ENCODE measurements at places on chromosomes 1 and 21.

GRCh38 chr1:114551400-114551799 lies 30.0 kb downstream of the BCAS2 start:
- DNase-seq, result no peak

DNA sequence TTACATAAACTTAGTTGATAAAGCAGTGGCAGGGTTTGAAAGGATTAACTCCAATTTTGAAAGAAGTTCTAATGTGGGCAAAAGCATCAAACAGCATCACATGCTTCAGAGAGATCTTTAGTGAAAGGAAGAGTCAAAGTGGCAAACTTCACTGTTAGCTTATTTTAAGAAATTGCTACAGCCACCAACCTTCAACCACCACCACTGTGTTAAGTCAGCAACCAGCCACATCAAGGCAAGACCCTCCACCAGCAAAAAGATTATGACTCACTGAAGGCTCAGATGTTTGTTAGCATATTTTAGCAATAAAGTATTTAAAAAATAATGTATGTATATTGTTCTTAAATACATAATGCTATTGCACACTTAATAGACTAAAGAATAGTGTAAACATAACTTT lies 21.3 kb upstream of the MAGI3 start:
- no peak for DNase-seq

GRCh38 chr1:12369258-12369657 lies 139.4 kb downstream of the VPS13D start:
- DNase-seq, result no peak

DNA sequence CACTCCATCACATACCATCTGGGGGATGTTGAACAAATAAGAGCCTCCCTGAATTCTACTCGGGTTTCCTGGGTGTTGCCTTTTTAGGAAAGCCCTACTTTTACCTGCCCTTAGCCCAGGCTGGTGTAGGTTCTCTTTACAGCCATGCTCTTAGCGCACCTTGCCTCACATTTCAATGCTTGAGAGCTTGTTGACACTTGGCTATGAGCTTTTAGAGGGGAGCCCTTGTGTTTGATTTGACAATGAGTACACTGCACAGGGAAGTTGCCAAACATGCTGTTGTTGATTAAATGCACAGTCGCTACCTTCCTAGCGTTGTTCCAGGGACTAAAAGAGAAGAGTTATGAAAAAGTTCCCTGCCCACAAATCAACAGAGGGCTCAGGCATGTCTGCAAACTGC lies 103.8 kb downstream of the TRABD2B start:
- DNase-seq, result no peak

GRCh38 chr1:14658642-14659041 lies 60.2 kb downstream of the KAZN start:
- no peak for DNase-seq

- DNase-seq, result no peak
These were observed 13.7 kb upstream of the PDE9A start for GRCh38 chr21:42639646-42640152.

- no peak for DNase-seq
These were observed 42.6 kb upstream of the RALGPS2 start for GRCh38 chr1:178682429-178682828.

- DNase-seq, result no peak
These were observed 66.2 kb upstream of the RNPC3 start for GRCh38 chr1:103459346-103459745.

- DNase-seq, result no peak
These were observed 42.8 kb downstream of the CNN3 start for GRCh38 chr1:94884106-94884505.

GRCh38 chr1:91171898-91172297 lies 150.1 kb upstream of the ZNF644 start:
- DNase-seq, result no peak

DNA sequence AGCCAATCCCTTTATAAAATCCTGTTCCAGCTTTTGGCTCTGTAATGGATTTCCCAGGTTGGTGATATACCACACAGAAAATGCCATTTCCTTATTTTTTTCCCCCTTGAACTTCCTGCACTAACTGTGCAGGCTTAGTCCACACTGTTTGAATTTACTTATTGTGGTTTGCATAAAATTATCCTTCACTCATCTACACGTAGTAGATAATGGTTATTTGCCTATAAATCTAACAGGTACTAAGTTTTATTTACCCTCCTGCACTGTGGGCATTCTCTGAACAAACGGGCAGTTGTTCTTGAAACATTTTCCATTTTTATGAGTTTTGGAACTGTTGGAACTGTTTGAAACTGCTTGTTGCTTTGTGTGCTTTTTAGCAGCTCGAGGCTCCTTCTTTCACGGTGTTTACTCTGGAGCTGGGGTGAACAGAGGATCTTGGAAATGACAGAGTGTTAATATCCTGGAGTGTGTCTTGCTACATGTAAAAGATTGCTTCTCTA lies 23.0 kb upstream of the KIFAP3 start:
- DNase-seq, result no peak

GRCh38 chr1:234040446-234041317 lies 136.2 kb downstream of the SLC35F3 start:
- no peak for DNase-seq

GRCh38 chr1:89104147-89104546 lies 21.8 kb downstream of the GBP2 start:
- DNase-seq, result no peak

DNA sequence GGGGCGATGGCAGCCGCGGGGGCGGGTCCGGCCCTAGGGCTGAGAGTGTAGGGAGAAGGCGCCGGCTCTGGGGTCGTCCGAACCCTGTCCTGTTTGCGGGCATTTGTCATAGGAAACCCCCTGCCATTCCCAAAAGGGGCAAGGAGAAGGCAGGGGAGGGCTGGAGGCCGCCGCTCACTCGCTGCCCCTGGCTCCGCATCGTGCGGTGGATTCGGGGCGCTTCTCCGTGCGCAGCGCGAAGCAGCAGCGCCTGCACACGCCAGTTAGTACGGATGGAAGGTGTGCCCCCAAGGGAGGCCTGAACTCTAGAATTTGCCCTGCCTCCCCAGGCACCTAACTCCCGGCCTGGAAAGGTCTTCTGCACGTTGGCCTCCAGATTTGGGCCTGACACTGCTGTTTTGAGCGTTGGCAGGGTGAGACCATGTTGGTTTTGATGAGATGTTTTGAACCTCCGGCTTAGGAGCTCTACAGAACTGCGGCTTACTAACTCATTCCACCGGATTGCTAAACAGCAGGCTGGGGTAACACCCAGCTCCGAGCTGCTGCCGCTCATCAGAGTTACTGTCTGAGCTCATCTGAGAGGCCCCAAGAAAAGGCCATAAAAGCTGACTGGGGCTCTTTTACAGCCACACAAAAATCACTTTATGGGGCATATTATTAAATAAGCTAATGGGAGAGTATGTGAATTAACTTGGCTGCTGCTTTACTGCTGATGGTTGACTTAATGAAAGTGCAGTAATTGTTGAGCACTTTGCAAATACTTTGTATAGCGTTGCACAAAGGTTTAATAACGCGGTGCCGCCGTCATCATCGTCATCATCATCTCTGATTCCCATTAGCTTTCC lies 987 bp downstream of the GPR137B start:
- DNase-seq, result no peak

- no peak for DNase-seq
These were observed 2.5 kb downstream of the CSDE1 start for GRCh38 chr1:114755006-114755931.

- no peak for DNase-seq
These were observed 2.6 kb downstream of the GJC2 start for GRCh38 chr1:228152097-228152917.

DNA sequence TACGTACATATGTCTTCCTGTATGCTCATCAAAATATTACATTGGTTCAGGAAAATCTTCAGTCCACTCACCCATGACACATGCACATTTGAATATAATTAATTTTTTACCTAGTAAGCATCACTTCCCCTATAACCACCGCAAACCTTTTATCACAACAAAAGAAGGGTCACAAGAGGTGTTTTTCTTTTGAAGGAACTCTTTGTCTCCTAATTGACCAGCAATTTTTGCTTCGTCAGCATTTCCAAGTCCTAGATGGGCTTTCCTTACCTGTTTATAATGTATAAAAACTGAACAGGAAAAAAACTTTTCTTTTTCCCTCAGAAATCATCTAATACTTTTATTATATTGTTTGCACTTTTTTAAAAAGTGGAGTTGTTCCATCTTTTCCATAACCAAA lies 631.3 kb downstream of the PLA2G4A start:
- DNase-seq, result no peak

DNA sequence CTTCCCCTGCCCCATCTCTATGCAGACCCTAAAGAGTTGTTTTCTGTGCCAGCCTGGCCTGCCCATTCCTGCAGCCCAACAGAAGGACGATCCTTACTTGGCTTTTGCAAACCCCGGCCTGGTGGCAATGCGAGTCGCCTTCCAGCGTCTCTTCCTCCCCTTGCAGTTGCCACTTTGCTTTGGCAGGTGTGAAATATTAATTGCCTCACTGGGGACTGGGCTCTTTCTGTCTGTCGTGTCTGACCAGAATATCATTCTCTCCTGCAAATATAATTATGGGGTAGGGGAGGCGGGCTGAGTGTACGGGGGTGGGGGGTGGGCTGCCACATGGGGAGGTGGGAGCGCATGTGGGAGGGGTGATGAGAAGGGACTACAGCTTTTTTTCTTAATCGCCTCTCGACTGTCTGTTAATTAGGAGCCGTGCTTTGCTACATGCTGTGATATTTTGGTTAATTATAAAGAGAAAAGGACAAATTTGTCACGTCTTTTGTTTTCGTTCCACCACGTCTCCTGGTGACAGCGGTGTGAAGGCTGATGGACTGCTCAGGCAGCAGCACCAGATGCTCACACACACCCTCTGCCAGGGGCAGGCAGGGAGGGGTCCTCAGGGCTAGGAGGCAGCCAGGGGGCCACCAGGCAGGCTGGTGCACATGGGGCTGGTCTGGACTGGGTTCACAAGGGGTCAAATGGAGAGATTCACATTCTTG lies 80.1 kb upstream of the CD34 start:
- no peak for DNase-seq

GRCh38 chr1:180566026-180566425 lies 7.3 kb downstream of the OVAAL start:
- DNase-seq, result no peak

DNA sequence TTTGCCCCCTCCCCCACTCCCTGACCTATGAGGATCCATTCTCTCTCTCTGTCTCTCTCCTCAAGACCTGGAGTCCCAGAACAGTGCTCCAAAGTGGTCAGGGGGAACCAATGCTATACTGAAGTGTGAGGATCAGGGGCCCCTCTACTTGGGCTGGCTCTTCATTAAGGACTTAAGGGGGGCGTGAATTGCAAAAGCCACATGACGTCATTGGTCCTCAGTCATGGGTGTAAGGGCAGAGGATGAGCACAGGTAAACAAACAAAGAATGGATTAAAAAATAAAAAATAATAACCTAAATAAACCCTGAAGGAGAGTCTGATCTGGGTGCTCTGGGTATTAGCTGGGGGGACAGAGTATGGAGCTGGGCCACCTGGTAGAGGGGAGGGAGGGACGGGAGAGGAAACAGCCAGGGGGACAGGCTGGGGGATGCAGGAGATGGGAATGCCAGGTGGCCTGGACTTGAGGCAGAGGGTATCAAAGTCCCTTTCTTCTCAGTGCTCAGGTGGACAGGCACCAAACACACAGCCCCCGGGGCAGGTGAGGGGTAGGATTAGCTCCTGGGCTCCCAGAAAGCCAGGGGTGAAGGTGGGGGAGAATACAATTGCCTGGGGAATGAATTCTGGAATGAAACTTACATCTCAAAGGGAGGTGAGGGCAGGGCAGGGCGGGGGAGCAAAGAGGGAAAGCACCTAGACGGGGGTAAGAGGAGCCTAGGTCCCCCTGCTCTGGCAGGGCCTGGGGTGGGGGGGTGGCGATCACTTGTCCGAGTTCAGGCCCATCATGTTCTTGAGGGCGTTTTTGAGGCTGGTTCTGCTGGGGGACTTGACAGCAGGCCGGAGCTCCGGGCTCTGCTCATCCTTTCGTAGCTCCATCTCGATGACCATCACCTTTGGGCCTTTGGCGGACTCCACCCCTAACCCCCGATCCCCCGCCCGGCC lies 4.6 kb downstream of the MPZ start:
- no peak for DNase-seq

DNA sequence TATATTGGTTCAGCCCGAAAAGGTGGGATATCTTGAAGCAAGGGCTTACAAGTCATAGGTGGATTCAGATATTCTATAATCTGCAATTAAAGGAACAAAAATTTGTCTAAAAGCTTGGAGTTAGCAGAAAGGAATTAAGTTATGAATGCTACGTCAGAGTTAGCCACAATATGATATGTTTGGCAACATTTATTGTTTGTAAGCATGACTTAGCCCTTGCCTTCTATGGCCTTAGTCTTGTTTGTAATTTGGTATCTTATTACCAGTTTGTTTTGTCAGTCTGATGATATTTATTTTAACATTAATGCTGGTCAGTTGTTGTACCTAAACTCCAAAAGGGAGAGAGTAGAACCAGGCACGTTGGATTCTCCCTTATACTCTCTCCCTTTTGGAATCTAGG lies 43.1 kb upstream of the SUCO start:
- no peak for DNase-seq

GRCh38 chr1:224819861-224820260 lies 109.6 kb upstream of the DNAH14 start:
- no peak for DNase-seq

- DNase-seq, result no peak
These were observed 38.9 kb downstream of the RGSL1 start for GRCh38 chr1:182488803-182489202.

- DNase-seq, result no peak
These were observed 72.0 kb downstream of the MAN1C1 start for GRCh38 chr1:25688390-25689119.

- DNase-seq, result no peak
These were observed 436.8 kb downstream of the CAMTA1 start for GRCh38 chr1:7221826-7222694.

DNA sequence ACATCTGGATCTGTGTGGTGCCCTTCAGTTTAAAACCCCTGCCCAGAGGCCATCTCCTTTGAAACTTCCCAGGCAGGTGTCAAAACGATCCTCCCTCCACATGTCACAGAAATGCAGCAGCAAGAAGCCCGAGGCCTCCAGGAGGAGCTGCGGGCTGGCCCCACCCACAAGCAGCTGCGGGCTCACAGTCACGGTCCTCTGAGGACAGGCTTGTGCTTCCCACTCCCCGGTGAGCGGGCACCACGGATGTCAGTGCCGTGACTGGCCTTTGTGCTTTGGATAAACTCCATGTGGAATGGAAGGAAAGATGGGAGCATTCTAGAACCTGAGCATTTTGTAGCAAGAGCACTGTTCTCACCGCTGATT lies 65.8 kb downstream of the SIK1 start:
- no peak for DNase-seq

DNA sequence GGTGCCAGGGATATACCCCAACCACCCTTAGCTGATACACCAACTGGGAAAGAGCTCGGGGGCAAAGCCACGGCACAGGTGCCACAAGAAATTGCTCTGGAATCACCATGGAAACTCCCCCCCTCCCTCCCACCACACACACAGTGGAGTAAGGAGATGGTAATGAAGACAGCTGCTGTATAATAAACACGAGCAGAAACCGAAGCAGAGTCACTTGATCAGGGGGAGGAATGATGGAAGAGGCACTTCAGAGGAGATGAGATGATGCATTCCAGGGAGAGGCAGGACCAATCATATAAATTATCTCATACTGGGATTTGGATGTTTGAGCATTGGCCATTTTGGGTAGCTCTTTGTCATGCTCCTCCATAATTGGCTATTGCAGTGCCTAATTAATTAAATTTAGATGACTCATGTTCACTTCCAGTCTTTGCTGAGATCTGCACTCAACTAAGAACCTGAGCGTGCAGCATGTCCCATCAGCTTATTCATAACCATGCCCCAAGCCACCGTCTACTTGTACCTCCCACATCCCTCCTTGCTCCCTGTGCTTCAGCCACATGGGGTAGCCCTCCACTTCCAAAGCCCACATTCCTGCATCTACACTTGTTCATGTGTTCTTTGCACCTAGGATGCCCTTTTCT lies 189.5 kb downstream of the ZSCAN20 start:
- DNase-seq, result no peak
